ENCODE measurements at places on chromosomes 7 and 10. TPM values are rescaled to one million over a fixed set of nuclear protein-coding genes. Genes with fewer than 3 reads are reported as not detected.

The VAX1 gene
- not detected for total RNA-seq

The DBF4 gene
- total RNA-seq, result 13.9 TPM

The CPXM2 gene
- 48.1 TPM for total RNA-seq

The CNTNAP2 gene
- total RNA-seq, result not detected

The EPHB6 gene
- 4.3 TPM for total RNA-seq

The GIMAP6 gene
- total RNA-seq, result under 0.01 TPM

The NKX2-3 gene
- total RNA-seq, result not detected

The ZNF789 gene
- total RNA-seq, result 4.8 TPM

The SLC39A12 gene
- not detected for total RNA-seq

The FOXP2 gene
- total RNA-seq, result 8.4 TPM

The PRPS1L1 gene
- not detected for total RNA-seq

The STEAP2 gene
- 29.8 TPM for total RNA-seq

The MSMB gene
- total RNA-seq, result not detected

The MBL2 gene
- total RNA-seq, result not detected

The ASB10 gene
- not detected for total RNA-seq

Data from fibroblast of lung (primary cell).